ENCODE measurements at places on chromosomes 11 and 22. TPM values are rescaled to one million over a fixed set of nuclear protein-coding genes. Genes with fewer than 3 reads are reported as not detected.

TNNT3 gene
- 1.6 TPM for total RNA-seq

GRCh38 chr11:69127081-69127850 is 28.5 kb upstream of the SMIM38 start:
- H3K4me1 ChIP-seq, result peaks cover 39% of the 10 kb centered on the region
- H3K4me3 ChIP-seq, result no peak overlapping the region
- no peak overlapping the region for H3K27ac ChIP-seq

DNA sequence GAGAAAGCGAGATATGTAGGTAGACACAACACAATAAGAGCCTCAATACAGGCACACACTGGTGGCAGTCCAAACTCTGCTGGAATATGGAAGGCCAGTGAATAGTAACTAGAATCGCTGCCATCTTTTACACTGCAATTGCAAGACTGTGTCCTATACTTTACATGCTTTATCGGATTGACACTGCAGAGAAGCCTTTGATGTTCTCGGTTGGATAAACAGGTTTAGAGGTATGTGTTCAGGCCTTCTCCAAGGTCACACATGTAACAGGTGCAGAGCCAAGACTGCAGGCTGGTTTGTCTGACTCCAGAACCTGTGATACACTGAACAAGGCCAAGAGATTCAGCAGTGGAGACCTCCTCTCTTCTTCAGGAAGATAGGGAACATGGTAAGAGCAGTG is 5.1 kb downstream of the SAA1 start:
- no peak overlapping the region for H3K27ac ChIP-seq
- H3K36me3 ChIP-seq, result no peaks in the 10 kb centered on the region
- H3K4me1 ChIP-seq, result no peaks in the 10 kb centered on the region
- no peaks in the 10 kb centered on the region for H3K27me3 ChIP-seq
- DNase-seq, result no peak

DDTL gene
- not detected for total RNA-seq

DNA sequence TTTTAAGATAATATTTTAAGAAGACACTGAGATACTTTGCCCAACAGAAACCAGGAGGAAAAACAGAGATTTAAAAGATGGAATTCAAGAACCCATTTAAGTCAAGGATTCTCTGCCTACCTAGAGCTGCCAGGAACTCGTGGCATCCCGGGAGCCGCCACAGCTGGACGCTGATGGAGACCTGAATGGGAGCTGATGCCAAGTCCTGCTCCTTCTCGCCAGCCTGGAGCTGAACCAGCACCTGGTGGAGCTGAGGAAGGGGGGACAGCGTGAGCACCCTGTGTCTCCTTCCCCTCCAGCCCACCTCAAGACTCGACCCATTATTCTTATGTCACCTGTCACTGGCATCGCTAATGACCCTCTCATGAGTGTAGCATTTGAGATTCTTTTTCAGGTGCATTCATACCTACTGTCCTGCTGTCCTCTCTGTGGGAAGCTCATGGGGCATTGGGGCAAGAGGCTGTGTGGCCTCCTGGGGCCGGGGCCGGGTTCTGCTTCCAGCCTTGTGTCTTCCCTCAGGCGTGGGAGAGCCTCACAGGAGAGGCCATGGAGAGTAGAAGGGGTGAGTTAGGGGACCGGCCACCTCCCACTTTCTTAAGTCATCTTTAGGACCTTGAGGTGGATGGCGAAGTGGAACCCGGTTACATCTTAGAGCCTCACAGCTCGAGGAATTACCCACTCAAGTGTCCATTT is 70.8 kb upstream of the PITPNB start:
- H3K4me3 ChIP-seq, result no peak overlapping the region
- no peaks in the 10 kb centered on the region for H3K4me1 ChIP-seq
- DNase-seq, result no peak
- H3K27me3 ChIP-seq, result no peaks in the 10 kb centered on the region
- H3K36me3 ChIP-seq, result no peaks in the 10 kb centered on the region

DNA sequence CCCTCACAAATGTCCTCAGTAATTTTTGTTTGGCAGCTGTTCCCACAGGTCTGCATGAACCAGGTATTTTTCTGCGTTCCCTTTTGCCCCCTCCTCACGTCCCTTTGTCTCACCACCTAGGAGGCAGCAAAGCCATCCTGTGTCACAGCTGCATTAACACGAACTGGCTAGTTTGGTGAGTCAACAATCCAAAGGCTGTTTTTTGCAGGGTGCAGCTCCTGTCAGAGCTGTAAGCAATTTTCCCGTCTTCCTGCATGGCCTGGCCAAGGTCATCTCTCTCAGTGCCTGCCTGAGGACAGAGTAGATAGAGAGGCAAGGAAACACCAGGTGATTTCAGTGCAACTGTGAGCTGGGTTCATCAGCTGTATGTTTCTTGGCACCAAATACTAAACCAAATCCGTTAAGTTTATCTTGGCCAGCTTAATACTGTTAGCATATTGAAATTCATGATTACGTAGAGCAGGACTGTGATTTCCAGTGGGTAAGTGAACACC is 20.6 kb upstream of the VSIG10L2 start:
- DNase-seq, result no peak
- no peaks in the 10 kb centered on the region for H3K36me3 ChIP-seq

DNA sequence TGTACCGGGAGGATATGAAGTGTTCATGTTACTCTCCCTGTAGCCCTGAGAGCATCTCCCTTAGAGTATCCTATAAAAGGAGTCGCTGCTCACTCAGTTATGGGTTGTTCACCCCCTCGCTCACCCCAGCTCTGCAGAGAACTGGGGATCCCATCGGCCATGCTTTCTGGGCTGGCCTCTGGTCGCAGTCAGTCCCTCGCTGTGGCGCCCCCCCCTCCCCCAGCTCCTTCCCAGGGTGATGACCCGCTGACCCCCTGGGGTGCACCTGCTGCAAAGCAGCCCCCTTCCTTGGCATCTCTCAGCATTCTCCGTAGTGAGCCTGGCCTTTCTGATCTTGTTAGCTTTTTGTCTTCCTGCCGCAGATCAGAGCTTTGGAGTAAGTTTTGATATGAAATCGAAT is 10.3 kb upstream of the PARVG start:
- H3K4me1 ChIP-seq, result no peaks in the 10 kb centered on the region
- no peak for DNase-seq
- no peaks in the 10 kb centered on the region for H3K27me3 ChIP-seq
- no peak overlapping the region for H3K4me3 ChIP-seq
- no peak overlapping the region for H3K27ac ChIP-seq
- H3K36me3 ChIP-seq, result no peaks in the 10 kb centered on the region

CTSC gene
- total RNA-seq, result 128 TPM

DNA sequence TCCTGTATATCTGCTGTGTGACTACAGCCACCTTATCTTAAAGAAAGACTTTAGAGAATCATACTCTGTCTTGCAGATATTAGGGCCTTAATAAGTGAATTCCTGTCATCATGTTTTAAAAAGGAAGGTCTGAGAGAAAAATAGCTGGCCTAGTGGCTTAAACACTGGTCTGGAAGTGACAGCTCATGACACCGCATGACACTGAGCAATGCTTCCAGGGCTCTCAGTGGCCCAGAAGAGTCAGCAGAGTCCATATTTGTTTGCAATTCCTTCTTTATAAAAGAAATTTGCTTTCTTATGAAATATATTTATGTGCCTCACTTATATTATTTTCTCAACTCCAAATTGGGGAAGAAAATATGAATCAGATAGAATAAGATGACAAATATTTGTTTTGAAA is 33.0 kb downstream of the MMP20 start:
- H3K4me1 ChIP-seq, result no peaks in the 10 kb centered on the region
- H3K27me3 ChIP-seq, result no peaks in the 10 kb centered on the region
- H3K27ac ChIP-seq, result no peak overlapping the region
- H3K4me3 ChIP-seq, result no peak overlapping the region
- H3K36me3 ChIP-seq, result no peaks in the 10 kb centered on the region

MMP1 gene
- total RNA-seq, result not detected

HSPB2 gene
- total RNA-seq, result not detected

PHETA2 gene
- 3.1 TPM for total RNA-seq

DRICH1 gene
- total RNA-seq, result 0.47 TPM

DNA sequence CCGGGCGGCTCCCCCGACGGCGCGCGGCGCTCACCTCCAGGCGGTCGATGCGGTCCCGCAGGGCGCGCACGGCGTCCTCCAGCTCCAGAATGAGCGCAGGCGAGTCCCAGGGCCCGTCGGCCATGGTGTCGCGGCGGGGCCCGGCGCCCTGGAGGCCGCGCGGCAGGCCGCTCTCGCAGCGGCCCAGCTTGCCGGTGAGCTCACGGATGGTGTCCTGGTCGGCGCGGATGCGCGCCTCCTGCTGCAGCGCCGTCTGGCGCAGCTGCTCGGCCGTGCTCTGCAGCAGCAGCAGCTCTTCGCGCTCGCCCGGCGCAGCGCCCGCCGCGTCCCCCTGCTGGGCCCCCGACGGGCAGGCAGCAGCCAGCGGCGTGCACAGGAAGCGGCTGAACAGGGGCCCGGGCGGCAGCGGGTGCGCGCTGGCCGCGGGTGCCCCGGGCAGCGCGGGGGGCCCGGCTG is 599 bp downstream of the NPTXR start:
- H3K27ac ChIP-seq, result no peak overlapping the region
- H3K36me3 ChIP-seq, result no peaks in the 10 kb centered on the region

DNA sequence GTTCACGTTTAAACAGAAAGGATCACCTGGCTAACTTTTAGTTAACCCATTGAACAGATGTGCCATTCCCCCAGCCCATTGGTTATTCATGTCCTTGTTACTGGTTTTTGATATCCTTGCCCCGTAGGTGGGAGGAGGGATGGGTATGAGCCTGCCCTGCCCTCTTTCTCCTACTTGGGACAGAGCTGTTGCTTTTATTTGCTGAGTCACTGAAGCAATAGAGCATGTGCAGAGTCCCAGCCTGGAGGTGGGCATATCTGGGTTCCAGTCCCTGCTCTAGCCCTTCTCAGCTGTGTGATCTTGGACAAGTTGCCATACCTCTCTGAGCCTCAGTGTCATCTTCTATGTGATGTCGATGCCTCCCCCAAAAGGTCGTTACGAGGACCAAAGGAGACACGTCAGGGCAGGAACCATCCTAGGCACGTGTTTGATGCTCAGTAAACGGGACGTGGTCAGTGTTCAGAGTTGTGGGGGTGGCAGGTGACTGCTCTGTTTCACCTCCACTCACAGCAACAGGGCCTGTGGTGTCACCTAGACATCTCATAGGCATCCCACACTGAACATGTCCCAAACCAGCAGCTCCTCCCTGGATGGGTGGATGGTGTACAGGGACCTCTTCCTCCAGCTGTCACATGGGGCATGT is 61.0 kb downstream of the BMAL1 start:
- no peaks in the 10 kb centered on the region for H3K27me3 ChIP-seq
- no peak for DNase-seq
- peaks cover 31% of the 10 kb centered on the region for H3K4me1 ChIP-seq
- no peak overlapping the region for H3K4me3 ChIP-seq
- H3K27ac ChIP-seq, result no peak overlapping the region

- no peak overlapping the region for H3K4me3 ChIP-seq
- DNase-seq, result no peak
- no peaks in the 10 kb centered on the region for H3K4me1 ChIP-seq
- no peaks in the 10 kb centered on the region for H3K27me3 ChIP-seq
- no peaks in the 10 kb centered on the region for H3K36me3 ChIP-seq
Measured at GRCh38 chr11:34271727-34272126, 86.1 kb downstream of the ABTB2 start.

RIBC2 gene
- 10.4 TPM for total RNA-seq

GRCh38 chr11:70326365-70326811 is 55.9 kb downstream of the PPFIA1 start:
- no peak for DNase-seq
- H3K4me3 ChIP-seq, result no peak overlapping the region
- peaks cover 40% of the 10 kb centered on the region for H3K36me3 ChIP-seq
- H3K27ac ChIP-seq, result no peak overlapping the region
- no peaks in the 10 kb centered on the region for H3K27me3 ChIP-seq

- DNase-seq, result peak; percentile 19
- no peaks in the 10 kb centered on the region for H3K27me3 ChIP-seq
- no peaks in the 10 kb centered on the region for H3K4me1 ChIP-seq
Measured at GRCh38 chr22:48851933-48852549, 975.6 kb downstream of the BRD1 start.

GRCh38 chr11:100555931-100556330 is 131.2 kb upstream of the ARHGAP42 start:
- no peak for DNase-seq
- no peak overlapping the region for H3K4me3 ChIP-seq
- H3K36me3 ChIP-seq, result no peaks in the 10 kb centered on the region

CWF19L2 gene
- 15.7 TPM for total RNA-seq

GRCh38 chr11:124725719-124726105 is 14.0 kb upstream of the NRGN start:
- H3K27me3 ChIP-seq, result peaks cover 3% of the 10 kb centered on the region
- H3K27ac ChIP-seq, result no peak overlapping the region
- H3K36me3 ChIP-seq, result no peaks in the 10 kb centered on the region
- no peaks in the 10 kb centered on the region for H3K4me1 ChIP-seq
- no peak overlapping the region for H3K4me3 ChIP-seq

GRCh38 chr11:78420796-78421209 is 3.2 kb upstream of the GAB2 start:
- no peaks in the 10 kb centered on the region for H3K36me3 ChIP-seq
- H3K27ac ChIP-seq, result no peak overlapping the region

GRCh38 chr22:33653532-33654063 is 266.7 kb downstream of the LARGE1 start:
- H3K36me3 ChIP-seq, result no peaks in the 10 kb centered on the region
- no peak overlapping the region for H3K4me3 ChIP-seq
- no peaks in the 10 kb centered on the region for H3K4me1 ChIP-seq
- no peak overlapping the region for H3K27ac ChIP-seq

DNA sequence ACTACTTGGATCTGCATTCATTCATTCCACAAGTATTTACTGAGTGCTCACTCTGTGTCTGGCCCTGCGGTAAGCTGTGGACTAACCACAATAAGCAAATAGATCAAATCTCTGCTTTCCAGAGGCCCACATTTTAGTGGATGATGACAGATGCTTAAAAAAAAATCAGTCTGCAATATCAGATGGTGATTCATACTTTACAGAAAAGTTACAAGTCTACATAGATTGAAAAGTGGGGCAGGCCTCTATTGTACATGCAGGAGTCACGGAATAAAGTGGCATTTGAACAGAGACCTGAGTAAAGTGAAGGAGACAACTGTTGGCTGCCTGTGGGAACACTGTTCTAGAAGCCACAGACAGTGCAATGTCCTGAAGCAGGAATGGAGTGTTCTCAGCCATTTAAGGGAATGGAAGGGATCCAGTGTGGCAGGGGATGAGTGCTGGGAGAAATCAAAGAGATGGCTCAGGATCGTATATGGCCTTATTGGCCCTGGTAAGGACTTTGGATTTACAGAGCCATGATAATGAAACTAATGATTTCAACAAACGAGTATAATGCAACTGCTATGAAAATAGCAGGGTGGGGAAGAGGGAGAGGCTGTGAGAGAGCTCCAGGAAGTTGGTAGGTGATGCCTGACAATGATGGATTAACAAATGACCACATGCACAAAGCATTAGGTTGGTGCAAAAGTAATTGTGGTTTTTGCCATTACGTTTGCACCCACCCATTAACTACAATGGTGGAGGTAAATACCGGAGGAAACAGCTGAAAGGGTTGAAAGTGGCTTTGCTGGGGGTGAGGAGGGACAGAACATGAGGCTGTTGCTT is 31.1 kb downstream of the TMEM45B start:
- no peak overlapping the region for H3K4me3 ChIP-seq
- DNase-seq, result no peak
- peaks cover 10% of the 10 kb centered on the region for H3K4me1 ChIP-seq
- no peaks in the 10 kb centered on the region for H3K27me3 ChIP-seq

All from CD8-positive, alpha-beta memory T cell (primary cell).